CD4-positive, CD25-positive, alpha-beta regulatory T cell (primary cell): ENCODE measurements at places on chromosomes 3 and 15. TPM values are rescaled to one million over a fixed set of nuclear protein-coding genes. Genes with fewer than 3 reads are reported as not detected.

SLC28A2 gene
- polyA plus RNA-seq = not detected

PLD1 gene
- 2.3 TPM for polyA plus RNA-seq

CACNA2D3 gene
- polyA plus RNA-seq = not detected

TMIE gene
- polyA plus RNA-seq = 1.9 TPM

PROK2 gene
- 0.89 TPM for polyA plus RNA-seq

MPI gene
- 94.3 TPM for polyA plus RNA-seq

CERS3 gene
- not detected for polyA plus RNA-seq

SLC9C1 gene
- polyA plus RNA-seq = not detected

RARB gene
- not detected for polyA plus RNA-seq

STAC gene
- polyA plus RNA-seq = 0.77 TPM
